ENCODE measurements at places on chromosomes 4 and X. TPM values are rescaled to one million over a fixed set of nuclear protein-coding genes. Genes with fewer than 3 reads are reported as not detected.

DAPP1 gene
- total RNA-seq = 12.9 TPM

TEC gene
- 1.7 TPM for total RNA-seq

RAB40AL gene
- 0.26 TPM for total RNA-seq

LRRC66 gene
- 0.13 TPM for total RNA-seq

CXCL8 gene
- total RNA-seq = 1.4 TPM
